ENCODE measurements at places on chromosomes 1 and 21. TPM values are rescaled to one million over a fixed set of nuclear protein-coding genes. Genes with fewer than 3 reads are reported as not detected.

- DNase-seq, result no peak
These were observed 11.3 kb downstream of the C1orf116 start for GRCh38 chr1:207021139-207021861.

DNA sequence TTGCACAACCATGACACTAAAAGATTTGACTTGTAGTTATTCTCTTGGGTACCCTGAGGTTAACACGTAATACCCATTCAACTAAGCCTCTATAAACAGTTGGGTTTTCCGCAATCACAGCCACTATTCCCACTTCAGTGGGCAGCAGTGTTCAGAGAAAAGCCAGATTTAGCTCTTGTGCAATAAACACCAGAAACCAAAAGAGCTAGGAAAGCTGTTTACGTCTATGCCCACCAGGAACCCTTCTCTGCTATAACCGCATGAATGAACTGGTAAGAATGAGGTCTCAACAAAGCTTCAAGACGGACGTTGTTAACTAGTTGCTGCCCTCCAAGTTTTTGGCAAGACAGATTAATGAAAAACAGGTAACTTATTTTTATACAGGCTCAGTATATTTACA lies 101.3 kb downstream of the SLC45A1 start:
- no peak for DNase-seq

- no peak for DNase-seq
These were observed 8.8 kb downstream of the MYCL start for GRCh38 chr1:39892601-39893595.

GRCh38 chr1:24641646-24642151 lies 1.4 kb upstream of the SRRM1 start:
- peak; percentile 58 for DNase-seq

GRCh38 chr1:15797614-15798390 lies 9.6 kb downstream of the UQCRHL start:
- DNase-seq, result no peak

- DNase-seq, result no peak
These were observed 147.0 kb upstream of the RUNX1 start for GRCh38 chr21:35196128-35196527.

DNA sequence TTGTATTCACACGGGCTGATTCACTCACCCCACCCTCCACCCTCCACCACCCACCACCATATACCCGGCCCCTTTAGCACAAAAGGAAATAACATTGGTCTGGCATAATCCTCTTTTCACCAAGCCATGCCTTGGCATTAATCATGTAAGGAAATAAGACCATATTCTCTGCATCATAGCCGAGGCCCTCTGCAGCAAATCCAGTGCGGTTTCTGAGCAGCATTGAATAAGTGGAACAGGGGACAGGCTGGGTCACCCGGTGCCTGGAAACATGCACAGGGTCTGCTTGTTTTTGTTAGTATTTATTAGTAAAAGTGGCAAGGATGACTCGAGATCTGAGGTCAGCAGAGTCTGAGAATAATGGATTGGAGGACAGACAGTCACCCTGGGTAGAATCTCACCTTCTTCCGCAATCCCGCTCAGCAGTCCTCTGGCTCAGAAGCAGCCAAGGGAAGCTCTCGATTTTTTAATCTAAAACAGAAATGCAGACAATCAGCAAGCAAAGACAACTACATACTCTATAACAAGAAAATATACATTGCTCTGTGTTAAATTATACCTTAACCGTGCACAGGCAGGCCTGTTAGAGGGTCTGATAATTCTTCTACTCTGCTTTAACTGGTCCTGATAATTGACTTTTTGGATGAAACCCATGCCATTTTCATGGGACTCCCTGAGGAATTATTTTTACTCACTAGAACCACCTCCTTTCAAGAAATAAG lies 52.4 kb upstream of the CDC42BPA start:
- DNase-seq, result no peak

DNA sequence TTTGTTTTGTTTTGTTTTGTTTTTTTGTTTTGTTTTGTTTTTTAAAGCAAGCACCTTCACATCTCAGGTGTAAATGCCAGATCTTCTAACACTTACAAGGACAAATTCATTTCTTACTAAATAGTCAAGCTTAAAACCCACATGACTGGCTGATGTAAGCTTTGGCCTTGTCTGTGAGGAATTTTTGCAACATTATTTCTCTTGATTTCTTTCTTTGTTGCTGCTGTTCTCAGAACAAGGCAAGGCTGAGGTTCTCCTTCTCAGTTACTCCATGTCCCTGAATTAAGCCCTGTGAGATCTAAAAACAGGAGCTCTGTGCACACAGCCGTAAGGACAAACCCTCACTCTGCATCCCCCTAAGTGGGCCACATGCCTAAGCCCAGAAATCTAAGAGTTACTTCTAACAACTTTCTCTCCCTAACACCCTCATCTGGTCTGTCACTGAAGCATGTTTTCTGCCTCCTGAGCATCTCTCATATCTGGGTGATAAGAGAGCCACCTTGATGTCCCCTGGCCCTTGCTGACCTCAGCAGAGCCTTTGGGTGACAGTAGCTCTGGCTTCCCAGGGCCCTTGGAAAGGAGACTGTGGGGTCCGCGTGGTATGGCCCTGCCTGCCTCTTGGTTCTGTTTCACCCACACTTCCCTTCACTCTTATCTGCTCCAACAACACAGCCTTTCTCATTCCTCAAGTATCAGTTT lies 81.2 kb upstream of the HOOK1 start:
- DNase-seq, result no peak

The C1orf74 gene
- total RNA-seq, result 2.2 TPM

The OR2L5 gene
- not detected for total RNA-seq

Measured in activated naive CD8-positive, alpha-beta T cell treated with anti-CD3 and anti-CD28 coated beads, Interleukin-2, amount 10 ng/mL, durations not matched to agents 7 days and 5 days (primary cell).